ENCODE measurements at places on chromosomes 13 and 19.

DNA sequence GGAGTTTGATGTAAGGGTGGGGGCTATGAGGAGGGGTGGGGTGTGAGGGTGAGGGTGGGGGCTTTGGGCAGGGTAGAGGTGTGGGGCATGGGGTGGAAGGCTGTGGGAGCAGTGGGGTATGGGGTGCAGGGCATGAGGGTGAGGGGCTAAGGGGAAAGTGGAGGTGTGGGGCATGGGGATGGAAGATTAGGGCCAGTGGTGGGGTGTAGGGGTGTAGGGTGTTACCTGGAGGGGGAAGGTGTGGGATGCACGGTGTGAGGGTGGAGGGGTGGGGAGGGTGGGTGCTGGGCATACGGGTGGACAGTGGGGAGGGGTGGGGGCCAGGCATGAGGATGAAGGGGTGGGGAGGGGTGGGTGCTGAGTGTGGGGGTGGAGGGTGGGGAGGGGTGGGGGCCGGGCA lies 22.9 kb upstream of the RASA3 start:
- DNase-seq, result no peak

DNA sequence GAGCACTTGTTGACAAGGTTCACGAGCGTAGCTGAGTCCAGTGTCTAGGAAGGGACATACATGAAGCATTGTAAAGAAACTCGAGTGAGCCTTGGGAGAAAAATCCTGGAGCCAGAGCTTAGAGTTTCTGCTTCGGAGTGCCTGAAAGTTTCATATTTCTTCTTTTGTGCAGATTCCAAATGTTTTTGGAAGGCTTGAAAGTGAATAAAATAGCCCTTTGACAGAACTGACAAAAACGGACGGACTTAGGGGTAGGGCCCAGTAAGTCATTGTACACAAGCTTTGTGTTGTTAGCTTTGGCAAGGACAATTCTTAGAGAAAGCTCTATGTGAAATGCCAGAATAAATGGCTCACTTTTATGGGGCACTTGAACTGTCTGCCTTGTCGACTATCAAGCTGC lies 2.8 kb downstream of the RNF113B start:
- DNase-seq, result no peak

GRCh38 chr19:46524308-46524707 lies 28.6 kb upstream of the PNMA8B start:
- DNase-seq, result no peak

- no peak for DNase-seq
Observed at GRCh38 chr13:72504131-72504841, 223.1 kb downstream of the MZT1 start.

DNA sequence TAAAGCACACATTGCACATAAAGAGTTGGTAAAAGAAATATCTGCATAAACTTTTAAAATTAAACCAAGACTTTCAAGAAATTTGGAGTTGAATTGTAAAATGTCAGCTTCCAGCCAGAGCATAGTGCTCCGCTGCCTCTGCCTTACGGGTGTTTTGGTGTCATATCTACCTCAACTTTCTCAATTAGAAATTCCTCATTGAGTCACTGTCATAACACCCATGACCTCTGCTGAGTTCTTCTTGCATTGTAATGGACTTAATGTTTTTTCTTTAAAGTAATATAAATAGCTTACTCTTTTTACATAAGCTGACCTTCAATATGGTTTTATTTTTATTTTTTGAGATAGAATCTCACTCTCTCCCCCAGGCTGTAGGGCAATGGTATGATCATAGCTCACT lies 551.0 kb upstream of the NBEA start:
- no peak for DNase-seq

- DNase-seq, result no peak
Observed at GRCh38 chr13:84630476-84630875, 748.2 kb upstream of the SLITRK1 start.
